ENCODE measurements at places on chromosomes 12 and 14.

DNA sequence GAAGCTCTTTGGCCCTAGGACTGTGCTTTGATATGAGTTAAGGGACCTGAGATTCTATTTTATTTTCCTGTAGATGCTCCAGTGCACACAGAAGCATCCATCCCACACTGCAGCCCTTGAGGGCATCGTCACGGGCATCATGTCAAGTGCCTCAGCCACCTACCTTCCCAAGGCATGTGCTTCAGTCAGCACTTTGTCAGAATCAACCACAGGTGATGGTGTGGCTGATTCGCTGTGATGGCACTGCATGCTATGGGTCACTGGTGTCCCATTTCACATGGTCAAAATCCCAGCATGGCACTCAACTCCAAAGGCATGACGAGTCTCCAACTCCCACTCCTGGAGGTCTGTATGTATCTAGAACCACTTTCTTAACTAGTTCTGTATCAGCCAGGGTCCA, 100.8 kb downstream of the AACS start:
- no peak for DNase-seq

DNA sequence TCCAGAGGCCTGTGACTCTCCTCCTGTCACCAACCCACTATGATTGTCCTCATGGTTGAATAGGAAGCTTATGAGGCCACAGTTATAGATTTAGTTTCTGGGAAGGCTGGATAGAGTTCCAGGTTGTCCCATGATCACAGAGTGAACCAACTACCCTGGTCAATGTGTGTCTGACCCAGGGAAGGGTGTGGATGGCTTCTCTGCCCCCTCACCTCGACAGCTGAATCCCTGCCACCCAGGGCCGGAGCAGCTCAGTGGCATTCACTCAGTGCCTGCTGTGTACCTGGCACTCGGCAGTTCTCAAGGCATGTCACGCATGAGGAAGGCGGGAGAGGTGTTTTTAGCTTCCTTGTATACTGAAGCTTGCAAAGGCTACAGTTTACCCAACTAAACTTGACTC, 43.2 kb downstream of the JDP2 start:
- no peak for DNase-seq

- DNase-seq: no peak
Measured at GRCh38 chr12:129467726-129468125, 436.1 kb downstream of the TMEM132D start.

GRCh38 chr12:129440278-129440677, 463.5 kb downstream of the TMEM132D start:
- no peak for DNase-seq

- DNase-seq: no peak
Measured at GRCh38 chr12:54650889-54651288, 2.7 kb upstream of the DCD start.

Measured in GM12878 (cell line).